RPMI7951 (cell line): ENCODE measurements at places on chromosomes 3 and 15.

- DNase-seq = peak; percentile 17
Measured at GRCh38 chr3:120855665-120856437, 52.2 kb upstream of the STXBP5L start.

DNA sequence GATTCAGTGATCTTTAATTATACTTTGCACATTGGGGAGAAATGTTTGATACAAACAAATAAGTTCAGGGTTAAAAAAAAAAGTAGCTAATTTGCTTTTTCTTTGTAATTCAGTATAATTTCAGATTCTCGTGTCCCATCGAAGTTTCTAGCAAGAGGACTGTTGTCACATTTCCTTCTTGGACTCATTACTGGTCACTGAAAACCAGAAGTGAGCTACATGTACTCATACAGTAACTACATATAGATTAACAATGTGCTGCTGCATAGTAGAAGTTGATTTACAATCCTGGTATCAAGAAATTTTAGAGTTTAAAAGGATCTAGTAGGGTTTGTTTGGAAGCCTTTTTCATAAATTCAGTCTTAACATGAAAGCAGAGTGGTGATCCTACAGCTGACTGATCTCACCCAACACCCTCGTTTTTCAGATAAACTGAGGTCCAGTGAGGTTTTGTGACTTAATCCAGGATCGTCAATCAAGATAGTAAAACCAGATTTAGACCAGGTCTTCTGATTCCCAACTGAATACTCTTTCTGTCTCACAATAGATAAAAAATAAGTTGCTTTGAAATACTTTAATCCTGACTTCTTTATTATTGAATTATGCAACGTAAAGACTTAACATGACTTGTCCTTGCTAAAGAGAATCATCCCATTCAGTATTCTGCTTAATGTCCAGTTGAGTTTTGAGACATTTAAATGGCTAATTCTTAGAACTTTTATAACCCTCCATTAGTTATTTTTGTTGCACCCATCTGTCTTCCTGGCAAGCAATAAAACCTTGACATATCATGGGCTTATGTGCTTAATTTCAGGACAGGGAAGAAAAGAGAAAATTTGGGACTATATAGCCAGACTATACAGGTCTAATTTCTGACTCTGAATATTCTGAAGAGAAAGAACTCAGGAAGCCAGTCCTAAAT lies 2.8 kb downstream of the SEC62 start:
- DNase-seq = no peak

GRCh38 chr15:72242775-72243370 lies 11.9 kb upstream of the PKM start:
- DNase-seq = no peak

DNA sequence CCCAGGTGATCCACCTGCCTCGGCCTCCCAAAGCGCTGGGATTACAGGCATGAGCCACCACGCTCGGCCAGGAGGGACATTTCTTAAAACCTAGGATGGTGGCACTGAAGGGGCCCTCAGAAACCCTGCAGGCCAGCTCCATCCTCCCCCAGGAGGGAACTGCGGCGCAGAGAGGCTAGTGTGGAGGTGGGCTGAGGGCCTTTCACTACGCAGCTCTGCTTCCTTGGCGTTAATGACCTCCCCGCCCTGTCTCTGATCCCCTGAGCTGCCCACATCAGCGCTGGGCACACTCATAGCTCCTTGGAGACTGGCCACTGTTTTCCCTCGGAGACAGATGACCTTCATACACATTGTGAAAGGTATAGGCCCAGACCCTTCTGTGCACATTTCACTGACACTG lies 46.2 kb upstream of the MAGEF1 start:
- DNase-seq = no peak

GRCh38 chr3:2677501-2677900 lies 432.7 kb downstream of the IL5RA start:
- DNase-seq = no peak

DNA sequence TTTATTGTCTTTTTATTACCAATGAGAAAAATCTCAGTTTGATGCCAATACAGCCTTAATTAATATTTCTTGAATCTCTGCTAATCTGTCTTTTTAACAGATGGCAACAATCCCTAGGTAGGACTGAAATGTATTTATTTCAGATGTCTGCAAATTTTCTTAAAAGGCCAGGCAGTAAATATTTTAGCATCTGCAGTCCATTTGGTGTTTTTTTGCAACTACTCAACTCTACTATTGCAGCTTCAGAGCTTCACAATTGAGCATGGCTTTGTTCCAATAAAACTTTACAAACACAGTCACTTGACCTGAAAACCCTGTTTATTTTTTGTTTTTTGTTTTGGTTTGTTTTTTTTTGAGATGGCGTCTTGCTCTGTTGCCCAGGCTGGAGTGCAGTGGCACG lies 82.7 kb downstream of the RARB start:
- DNase-seq = no peak

GRCh38 chr3:16992198-16992597 lies 107.4 kb downstream of the PLCL2 start:
- DNase-seq = no peak

GRCh38 chr3:50625231-50626182 lies 8.6 kb downstream of the MAPKAPK3 start:
- no peak for DNase-seq

GRCh38 chr3:151169262-151169947 lies 33.6 kb downstream of the GPR171 start:
- no peak for DNase-seq
